Stimulated activated CD4-positive, alpha-beta T cell treated with anti-CD3 and anti-CD28 coated beads, Interleukin-4, amount 100 ng/mL, for 1 hour (primary cell): ENCODE measurements at places on chromosomes 7 and 10.

DNA sequence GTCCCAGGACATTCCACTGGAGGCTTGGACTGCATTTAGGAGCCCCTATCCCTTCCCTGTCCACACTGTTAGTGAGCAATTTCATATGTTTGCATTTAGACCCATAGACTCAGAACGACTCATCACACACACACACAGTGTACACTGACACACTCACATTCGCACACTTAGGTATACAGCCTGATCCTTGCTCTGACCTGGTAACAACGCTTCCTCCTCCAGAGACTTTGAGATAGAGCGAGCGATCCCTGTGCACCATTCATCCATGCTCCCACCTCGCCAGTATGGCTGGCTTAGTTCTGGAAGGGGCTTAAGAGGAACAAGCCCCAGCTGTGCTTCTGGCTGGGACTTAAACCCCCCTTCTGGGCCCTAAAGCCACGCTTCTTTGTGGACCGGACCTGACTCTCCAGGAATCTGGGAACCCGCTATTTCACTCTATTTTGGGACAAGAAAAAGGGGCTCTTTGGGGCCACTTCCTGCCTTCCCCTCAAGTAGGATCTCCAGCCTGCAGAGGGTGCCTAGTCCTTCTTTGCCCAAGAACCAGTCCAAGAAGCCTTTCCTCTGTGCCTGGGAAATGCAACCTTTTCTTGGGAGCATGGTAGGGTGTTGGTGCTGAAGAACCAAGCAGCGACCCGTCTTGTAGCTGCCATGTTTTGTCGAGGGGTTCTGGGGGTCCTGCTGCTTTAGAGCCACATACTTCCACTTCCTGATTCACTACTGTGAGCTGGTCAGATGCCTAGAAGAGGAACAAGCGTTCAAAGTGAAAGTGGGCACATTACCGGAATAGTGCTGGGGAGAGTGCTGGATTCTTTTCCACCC, 1.1 kb upstream of the HOXA13 start:
- no peak for DNase-seq

- peak; percentile 2 for DNase-seq
These were observed 223.7 kb downstream of the LHFPL3 start for GRCh38 chr7:104552102-104552501.

DNA sequence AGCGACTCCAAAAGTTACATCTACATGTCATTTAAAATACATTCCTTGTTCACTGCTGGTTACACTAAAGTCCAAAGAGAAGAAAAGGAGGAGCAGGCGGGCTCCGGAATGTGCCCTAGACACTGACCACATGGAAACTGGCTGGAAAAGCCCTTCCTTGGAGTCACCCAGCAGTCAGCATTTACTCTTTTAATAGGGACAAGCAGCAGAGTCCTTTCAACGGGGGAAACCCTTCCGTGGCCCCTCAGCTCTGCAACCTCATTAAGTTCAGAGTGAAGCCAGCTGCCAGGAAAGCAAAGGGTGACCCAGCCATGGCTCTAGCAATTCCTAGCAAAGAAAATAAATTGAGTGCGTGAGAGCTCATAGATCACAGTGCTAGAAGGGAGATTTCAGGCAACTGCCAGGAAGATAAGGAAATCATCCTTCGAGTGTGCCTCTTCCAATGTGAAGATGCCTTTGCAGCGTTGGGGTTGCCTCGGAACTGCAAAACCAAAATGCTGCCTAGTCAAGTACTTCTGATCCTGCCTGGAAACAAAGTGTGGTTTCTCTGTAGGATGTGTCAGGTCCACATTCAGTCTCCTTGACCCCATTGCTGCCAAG, 101.6 kb downstream of the SORBS1 start:
- no peak for DNase-seq

DNA sequence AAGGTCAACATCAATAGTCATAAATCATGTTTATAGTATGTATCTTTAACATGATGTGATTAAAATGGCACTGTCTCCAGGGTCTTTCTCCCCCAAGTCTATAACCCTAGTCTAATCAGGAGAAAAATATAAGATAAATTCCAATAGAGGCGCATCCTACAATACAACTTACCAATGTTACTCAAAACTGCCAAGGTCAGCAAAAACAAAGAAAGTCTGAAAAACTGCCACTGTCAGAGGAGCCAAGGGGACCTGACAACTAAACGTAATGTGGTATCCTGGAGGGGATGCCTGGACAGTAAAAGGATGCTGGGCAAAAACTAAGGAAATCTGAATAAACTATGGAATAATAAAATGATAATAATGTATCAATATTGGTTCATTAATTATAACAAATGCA, 63.9 kb downstream of the TPK1 start:
- no peak for DNase-seq

- peak; percentile 83 for DNase-seq
These were observed 42.7 kb downstream of the LDB3 start for GRCh38 chr10:86710987-86711512.

DNA sequence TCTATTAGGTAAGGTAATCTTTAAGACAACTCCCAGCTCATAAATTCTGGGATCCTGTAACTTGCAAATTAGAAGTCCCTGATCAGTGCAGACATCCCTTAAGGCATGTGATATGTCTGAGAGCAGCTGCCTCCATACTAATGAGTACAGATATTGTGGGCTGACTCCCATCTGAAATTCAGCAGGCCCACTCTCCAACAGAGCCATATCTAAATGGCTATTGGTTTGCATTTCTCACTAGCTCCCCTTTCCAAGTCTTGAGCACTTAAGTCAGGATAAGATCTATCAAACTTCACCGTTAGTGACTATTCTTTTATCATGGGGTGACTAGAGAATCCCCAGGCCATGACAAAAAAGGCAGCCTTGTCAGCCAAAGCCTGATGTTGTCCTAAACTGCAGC, 785.4 kb downstream of the IPMK start:
- no peak for DNase-seq

GRCh38 chr7:21766218-21766617, 179.5 kb downstream of the CDCA7L start:
- DNase-seq, result no peak
